ENCODE measurements at places on chromosomes 1 and 21.
A peak's percentile ranks its signal among the peaks of the same experiment; 100 is the strongest.

DNA sequence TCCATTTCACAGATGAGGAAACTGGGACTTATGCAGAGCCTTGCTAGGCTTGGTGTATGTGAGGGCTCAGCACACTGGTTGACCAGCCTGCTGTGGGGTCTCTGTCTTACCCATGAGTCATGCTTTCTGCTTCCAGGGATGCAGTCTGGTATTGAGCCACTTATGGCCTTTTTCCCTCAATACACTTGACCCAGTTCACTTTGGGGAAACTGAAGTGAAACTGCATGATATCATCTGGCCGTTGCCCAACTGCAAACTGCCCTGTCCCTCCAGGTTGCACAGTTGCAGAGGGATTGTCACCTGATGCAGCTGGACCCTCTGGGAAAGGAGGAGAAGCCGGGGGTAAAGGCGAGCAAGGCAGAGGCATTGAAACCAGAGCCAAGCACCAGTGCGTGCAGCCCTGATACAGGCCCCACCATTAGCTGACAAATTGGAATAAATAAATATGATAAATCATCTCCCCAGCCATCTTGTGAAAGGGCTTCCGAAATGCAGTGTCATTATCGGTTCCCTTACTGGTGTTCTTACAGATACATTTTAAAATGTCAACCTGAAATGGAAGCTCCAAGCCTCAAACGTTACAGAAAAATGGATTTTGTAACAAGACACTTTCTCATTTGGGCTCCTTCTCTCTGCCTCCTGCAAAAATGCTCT lies 39.3 kb upstream of the DUSP10 start:
- DNase-seq = no peak

GRCh38 chr1:43954036-43954435 lies 7.3 kb downstream of the IPO13 start:
- DNase-seq = no peak

DNA sequence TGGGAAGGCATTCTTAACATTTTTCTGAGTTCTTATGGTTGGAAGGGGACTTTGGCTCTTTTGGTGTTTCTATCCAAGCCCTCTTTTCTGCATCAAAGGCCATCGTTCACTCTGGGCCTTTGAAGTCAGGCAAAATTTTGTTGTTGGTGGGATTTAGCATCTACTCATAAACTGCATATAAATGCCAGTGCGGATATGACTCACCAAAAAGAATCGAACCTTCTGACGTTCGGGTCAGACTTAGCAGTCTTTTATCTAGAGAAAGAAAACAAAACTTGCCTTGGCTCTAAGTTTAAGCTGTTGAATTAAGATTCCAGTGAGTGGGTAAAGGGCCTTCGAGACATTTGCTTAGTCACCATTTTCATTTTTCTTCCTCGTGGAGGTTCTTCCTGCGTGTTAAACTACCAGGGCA lies 51.4 kb downstream of the EVA1C start:
- peak; percentile 97 for DNase-seq

GRCh38 chr1:1371364-1371745 lies 3.7 kb downstream of the AURKAIP1 start:
- no peak for DNase-seq

DNA sequence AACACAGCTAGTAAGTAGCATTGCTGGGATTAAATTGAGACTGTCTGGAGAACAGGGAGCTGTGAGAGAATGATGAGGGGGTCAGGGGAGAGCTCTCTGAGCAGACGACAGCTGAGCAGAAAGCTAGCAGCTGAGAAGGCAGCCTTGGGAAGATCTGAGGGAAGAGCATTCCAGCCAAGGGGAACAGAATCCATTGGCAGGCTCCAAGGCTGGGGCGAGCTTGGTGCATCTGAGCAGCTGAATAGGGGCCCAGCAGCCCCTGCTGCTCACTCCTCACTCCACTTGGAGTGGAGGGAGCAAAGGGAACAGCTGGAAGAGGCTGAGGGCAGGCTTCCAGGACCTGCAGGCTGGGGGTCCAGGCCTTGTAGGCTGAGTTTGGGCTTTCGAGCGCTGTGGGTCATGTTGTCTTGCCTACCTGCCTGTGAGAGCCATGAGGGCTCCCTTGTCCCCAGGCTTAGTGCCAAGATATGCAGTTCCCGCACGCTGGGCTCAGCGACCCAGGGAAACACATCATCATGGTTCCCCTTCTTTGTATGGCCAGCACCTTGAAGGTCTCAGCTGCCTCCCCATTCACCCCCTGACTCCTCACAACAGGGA lies 10.5 kb downstream of the ACOT11 start:
- no peak for DNase-seq

DNA sequence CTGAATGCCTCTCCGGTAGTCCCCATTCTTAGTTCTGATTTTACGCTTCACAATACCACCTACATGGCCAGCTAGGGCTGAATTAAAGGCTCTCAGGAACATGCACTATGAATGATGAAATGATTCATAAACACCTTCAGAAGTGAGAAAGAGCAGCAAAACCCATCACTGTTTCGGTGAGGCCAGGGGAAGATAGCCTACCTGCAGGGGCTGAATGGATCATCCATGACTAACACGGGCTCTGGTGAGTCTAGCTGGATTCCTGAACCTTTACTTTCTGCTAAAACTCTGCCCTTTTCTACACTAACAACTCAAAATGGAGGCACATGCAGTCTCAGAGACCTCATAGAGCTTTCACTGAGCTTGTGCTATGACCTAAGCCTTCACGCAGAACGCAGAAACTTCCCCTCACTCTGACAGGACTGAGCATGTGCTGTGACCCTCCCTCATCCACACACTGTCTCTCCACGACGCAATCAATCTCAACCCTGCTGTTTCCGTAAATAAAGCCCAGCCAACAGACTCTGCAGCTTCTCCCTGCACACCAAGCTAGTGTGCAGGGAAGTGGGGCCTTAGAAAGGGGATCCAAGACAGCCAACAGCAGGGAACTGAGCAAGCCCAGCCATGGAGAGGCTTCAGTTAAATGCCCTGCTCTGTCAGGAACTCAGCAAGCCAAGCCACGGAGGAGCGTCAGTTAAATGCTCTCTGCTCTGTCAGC lies 207.8 kb downstream of the SLC45A1 start:
- DNase-seq = peak; percentile 82

GRCh38 chr1:60065199-60065598 lies 8.4 kb downstream of the C1orf87 start:
- DNase-seq = no peak

GRCh38 chr1:8661185-8662110 lies 156.0 kb downstream of the RERE start:
- DNase-seq = peak; percentile 66

DNA sequence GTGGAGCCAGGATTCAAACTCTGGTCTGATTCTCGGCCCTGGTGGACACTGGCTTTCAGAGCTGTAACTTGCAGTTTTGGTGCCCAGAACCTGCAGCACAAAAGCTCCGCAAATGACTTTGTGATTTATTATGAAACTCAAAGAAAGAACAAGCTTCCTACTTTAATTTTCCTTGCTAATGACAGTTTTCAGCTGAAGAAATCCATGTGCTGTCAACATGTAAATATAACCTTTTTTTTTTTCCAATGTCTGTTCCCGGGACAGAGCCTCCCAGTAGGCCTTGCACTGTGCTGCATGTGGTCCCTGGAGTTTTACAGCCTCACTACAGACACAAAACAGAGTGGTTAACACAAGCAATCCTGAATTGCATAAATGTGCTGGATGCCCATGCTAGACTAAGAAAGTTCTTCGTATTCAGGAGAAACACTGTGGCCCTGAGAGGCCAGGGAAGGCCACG lies 62.3 kb upstream of the ANGPTL1 start:
- DNase-seq = no peak

DNA sequence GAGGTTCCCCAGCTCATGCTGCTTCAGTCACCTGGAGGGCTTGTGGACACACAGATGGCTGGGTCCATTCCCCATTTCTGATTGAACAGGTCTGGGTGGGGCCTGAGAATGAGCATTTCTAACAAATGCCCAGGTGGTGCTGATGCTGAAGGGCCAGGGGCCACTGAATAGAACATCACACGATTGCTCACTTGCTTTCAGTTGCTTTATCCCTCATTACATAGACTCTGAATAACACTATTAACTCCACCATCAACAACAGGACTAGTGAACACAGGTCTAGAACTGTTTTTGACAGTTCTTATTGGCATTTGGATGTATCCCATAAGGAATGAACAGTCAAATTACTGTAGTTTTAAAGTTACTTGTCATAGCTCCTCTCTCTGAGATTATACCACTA lies 12.1 kb downstream of the TRAPPC10 start:
- no peak for DNase-seq

GRCh38 chr1:31227891-31228568 lies 11.7 kb downstream of the NKAIN1 start:
- no peak for DNase-seq

DNA sequence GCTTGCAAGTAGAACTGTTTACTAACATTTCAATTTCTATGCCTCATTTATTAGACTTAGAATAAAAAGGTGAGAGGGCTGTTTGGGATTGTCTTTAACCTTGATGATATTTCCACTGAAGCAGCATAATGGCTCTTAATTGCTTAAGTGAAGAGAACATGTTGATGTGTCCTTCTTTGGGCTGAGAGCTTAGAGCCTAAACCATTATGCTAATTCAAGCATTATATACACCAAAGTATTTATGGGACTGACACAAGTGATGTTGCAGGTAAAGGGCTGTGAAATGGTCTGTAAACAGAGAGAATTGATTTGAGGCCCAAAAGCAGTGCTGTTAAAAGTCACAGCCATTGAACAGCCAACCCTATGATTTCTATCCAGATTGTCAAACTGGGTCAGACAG lies 113.9 kb downstream of the ATG4C start:
- DNase-seq = no peak

- DNase-seq = no peak
Observed at GRCh38 chr1:201310986-201311355, 27.7 kb downstream of the PKP1 start.

- DNase-seq = no peak
Observed at GRCh38 chr21:44727757-44728156, 16.4 kb upstream of the TSPEAR start.

DNA sequence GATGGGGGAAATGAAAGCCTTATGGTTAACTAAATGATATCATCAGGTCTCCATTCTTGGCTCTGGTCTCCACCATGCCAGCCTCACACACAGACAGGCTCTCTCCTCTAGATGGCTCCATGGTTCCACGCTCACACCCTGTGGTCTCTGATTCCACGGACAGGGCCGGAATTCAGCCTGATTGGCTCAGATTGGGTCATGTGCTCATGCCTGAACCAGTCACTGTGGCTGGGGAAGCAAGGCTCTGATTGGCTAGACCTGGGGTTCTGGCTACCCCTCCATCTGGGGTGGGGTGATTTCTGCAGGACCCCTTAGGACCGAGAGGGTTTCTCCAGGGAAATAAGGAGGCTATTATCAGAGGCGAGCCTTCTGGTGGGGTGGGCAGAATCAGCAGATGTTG lies 277.0 kb downstream of the PTPRU start:
- peak; percentile 40 for DNase-seq

DNA sequence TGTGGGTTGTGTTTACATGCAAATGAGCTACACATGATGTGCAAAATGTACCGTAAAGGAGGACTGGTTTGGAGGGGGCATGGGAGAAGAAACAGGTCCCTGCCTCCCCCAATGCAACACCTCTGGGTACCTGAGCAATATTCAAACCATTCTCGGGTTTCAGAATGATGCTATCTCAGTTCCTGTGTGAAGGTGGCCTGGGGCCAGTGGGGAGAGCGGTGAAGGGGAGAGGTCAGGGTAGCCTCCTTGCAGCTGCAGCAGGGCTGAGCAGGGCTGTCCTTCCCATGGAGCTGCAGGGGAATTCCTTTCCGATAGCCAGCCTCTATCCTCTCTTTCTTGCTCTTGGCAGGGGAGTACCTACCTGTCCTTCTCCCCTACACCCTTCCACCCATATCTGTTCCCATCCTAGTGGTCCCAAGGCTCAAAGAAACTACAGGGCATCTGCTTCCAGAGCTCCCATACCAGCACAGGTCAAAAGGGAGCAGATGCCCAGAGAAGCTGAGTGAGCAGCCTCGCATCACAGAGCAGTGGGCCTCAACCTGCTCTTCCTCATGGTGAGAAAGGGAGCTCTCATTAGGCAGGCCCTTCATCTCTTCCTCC lies 11.9 kb downstream of the MEF2D start:
- DNase-seq = no peak

DNA sequence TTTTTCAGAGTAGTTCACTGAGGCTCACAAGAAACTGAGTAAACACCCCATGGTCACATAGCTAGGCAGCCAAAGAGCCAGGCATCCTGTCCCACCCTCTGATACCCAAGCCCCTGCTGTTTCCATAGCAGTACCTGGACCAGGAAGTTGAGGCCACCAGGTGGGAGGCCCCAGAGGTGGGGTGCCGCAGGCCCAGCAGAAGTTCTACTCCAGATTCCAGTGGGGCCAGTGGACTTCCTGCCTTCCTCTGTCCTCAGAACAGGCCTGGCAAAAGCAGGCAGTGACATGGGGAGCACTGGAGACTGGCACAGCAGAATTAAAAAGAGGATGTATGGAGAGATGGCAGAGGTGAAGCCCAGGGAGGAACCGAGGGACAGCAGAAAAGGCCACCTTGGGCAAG lies 19.0 kb downstream of the FOXO6 start:
- no peak for DNase-seq

DNA sequence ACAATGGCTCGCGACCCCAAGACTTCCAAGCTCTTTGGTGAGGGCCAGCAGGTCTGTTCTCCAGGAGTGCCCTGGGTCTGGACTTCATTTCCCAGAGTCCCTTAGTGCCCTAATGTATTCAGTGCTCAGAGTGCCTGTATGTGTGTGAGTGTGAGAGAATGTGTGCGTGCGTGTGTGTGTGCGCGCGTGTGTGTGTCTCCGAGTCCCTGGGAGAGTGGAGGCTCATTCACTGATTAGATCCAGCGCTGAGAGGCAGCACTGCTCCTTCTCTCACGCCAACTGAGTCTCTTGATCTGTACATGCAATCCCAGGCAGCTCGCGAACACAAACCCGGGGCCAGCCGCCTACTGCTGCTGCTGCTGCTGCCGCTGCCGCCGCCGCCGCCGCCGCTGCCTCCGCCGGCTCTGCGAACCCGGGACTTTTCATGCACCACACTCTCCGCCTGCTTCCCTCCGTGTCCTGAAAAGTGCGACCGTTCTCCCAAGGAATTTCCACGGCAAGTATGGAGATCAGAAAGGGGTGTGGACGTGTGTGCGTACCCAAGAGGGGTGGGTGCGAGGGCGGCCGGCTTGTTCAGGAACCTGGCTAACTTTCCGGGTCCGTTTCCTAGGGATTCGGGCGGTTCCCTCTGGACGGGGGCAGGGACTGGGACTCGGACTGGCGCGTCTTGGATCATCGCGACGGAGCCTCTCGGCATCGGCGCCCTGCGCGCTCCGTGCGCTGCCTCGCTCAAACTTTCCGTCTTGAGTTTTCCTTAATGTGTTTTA lies at the start of gene RNF220:
Gene RNF220, plus strand, starts transcription at position 225 of the 767 bp plus-strand sequence.
- DNase-seq = peak; percentile 44

GRCh38 chr1:111723091-111723806 lies 15.9 kb downstream of the INKA2 start:
- DNase-seq = no peak

- no peak for DNase-seq
Observed at GRCh38 chr21:42248783-42249597, 30.1 kb downstream of the ABCG1 start.

GRCh38 chr1:4510276-4510691 lies 144.1 kb upstream of the AJAP1 start:
- no peak for DNase-seq

GRCh38 chr1:93715529-93716126 lies 34.0 kb upstream of the BCAR3 start:
- DNase-seq = no peak

All from AG09309 (cell line).